ENCODE measurements at places on chromosomes 2 and 18.

DNA sequence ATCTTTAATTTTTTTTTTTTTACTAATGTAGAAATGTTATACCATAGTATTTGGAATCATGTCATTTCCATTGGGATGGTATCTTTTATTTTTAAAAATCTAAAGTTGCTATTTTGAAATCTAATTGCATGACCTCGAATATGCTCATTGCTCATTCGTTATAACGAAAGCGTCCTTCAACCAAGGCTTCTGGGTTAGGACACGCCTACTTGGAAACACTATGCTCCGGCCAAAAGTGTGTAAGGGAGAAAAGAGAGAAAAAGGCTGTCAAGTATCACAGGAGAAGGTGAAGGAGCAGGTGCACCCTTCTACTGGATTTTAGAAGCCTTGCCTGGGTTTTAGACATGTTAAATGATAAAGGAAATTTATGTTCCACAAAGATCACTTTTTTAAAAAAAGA is 465.9 kb upstream of the ID2 start:
- no peak for DNase-seq

DNA sequence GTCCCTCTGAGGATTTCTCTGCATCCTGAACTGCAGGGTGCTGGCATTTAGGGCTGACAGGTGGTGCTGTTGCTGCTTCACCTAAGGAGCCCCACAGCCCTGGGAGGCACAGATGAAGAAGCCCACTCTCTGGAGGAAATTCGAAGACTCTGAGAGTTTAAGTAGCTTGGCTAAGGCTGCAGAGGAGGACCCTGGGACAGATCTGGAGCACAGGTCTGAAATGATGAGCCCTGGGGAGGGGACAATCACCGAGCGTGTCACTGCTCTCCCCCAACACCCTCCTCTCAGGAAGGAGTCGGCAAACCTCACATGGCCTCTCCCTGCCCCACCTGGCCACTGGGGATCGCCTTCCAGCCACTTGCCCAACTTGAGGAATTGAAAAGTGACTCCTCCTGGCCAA is 18.6 kb downstream of the CYP27C1 start:
- no peak for DNase-seq

DNA sequence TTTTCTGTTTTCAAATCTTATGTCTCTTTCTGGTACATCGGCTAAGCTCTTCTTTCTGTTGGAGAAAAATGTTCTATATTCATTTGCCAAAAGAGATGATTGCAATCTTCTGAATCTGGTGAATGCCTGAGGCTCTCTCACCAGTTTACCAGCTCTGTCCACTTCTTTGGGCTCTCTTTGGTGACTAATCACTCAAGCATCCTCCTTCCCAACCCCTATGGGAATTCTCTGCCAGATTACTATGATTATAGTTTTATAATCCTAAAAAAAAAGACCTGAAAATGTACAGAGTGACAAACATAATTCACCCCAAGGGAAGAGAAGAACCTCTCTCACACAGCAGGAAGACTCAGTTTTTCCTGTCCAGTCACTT is 187.3 kb downstream of the CAMKMT start:
- no peak for DNase-seq

GRCh38 chr18:14748496-14748895 is 524 bp downstream of the ANKRD30B start:
- DNase-seq, result no peak

GRCh38 chr2:226609366-226609765 is 190.3 kb downstream of the IRS1 start:
- no peak for DNase-seq

DNA sequence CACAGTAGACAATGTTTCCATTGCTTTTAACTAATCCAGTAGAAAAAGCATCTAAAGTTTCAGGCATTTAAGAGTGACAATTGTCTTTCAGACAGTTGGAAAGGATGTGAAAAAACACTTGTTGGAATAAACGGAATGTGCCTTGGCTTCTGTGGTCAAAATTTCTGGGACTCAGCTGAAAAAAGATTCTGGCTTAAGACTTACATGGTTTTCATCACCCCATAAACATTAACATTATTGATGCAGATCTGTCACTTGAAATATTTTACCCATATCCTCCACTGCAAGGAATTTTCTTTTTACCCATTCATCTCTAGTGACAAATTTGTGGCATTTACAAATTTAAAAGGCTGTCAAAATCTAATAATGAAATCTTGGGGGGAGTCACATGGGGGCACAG is 166.0 kb downstream of the SRBD1 start:
- no peak for DNase-seq

- DNase-seq, result no peak
Observed at GRCh38 chr2:150698016-150698661, 210.7 kb upstream of the RND3 start.

GRCh38 chr2:219230059-219230540 is 494 bp downstream of the ANKZF1 start:
- DNase-seq, result peak; percentile 74

- no peak for DNase-seq
Observed at GRCh38 chr2:232748038-232748437, 28.3 kb downstream of the KCNJ13 start.

- DNase-seq, result no peak
Observed at GRCh38 chr2:176931588-176932563, 280.7 kb upstream of the HNRNPA3 start.

DNA sequence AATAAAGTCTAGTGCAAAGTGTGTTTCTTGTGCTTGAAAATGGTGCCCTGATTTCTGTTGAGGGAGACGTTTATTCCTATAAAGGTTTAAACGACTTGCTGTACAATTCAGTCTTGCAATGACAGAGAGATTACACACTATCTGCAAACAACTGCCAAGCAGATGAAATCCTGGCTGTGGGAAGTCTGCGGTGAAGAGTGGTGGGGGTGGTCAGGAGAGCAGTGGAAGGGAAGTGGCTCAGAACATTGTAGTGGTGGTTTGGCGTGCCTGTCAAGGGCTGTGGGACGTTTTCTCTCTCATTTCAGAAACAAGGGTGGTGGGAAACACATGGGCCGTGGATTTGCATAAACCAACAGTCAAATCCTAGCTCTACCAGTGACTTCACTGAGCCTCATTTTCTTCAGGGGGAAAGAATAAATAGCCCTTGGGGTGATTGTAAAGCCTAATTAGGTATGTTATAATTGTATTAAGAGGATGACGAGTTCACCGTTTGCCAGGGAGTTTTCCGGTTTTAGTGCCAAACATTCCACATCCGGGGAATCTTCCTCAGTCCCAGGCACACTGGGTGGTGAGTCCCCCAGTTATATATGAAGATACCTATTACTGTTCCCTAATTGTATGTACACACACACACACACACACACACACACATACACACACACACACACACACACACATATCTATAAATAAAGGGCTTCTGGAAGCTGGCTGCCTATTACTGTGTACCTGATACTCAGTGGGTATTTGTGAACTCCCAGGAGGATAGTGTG is 115.0 kb downstream of the SPTBN1 start:
- peak; percentile 74 for DNase-seq

- DNase-seq, result no peak
Observed at GRCh38 chr2:203886661-203887151, 19.1 kb downstream of the CTLA4 start.

- DNase-seq, result no peak
Observed at GRCh38 chr2:206164261-206164862, 4.7 kb downstream of the EEF1B2 start.

- no peak for DNase-seq
Observed at GRCh38 chr2:32697156-32697555, 69.3 kb downstream of the TTC27 start.

DNA sequence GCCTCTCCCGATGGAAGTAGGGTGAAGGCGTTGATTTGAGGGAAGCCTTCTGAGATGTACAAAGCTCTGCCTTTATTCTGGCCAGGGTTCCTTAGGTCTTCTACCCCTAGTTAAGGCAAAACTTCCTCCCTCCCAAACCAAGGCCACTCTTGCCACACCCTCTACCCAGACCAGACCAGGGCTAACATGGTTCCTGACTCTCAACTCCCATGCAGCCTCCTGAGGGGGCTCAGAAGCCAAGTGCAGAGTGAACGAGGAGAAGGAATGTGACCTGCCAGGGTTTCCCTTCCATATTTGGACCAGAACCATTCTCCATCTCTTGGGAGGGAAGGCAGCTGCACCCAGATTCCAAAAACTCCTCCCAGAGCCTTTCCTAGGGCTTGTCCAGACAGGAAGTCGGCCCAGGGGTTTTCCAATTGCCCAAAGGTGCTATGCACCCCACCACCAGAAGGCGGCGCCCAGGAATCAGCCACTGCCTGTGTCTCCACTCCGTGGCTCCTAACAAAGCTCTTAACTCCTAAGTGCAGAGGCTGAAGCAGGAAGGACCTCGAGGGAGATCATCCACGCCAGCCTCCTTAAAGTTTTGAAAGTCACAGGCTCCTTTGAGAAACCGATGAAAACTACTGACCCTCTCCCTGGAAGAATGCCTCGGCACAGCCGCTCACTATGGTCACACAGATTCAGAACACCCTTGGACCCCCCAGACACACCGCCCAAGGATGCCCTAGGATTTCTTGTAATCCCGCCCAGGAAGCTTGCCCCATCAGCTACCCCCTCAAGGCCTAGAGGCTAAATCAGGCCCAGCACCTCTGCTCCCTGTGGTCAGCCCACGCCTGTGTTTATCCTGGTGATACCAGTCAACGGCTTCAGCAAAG is 157.8 kb downstream of the SMAD2 start:
- peak; percentile 83 for DNase-seq

DNA sequence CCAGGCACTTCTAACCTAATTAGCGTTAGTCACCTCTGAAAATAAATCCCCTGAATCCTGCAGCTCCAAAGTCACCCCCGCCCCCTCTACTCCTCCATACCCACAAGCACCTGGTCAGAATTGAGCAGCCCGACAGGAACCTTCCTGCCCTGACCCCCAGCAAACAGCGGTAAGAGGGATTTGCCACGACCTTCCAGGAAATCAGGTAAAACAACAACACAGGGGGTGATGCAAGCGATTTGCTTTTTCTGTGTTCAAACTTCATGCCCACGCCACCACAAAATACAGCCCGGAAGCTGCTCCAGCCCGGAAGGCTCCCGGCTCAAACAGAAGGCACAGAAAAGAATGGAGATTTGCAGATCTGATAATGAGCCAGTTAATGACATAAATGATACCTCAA is 367.1 kb downstream of the GPD2 start:
- peak; percentile 27 for DNase-seq

GRCh38 chr18:23194155-23194996 is 59.1 kb downstream of the CABLES1 start:
- no peak for DNase-seq

GRCh38 chr18:46437061-46437460 is 220.0 kb downstream of the LOXHD1 start:
- no peak for DNase-seq

GRCh38 chr2:54103454-54104314 is 11.7 kb upstream of the ACYP2 start:
- DNase-seq, result no peak

- DNase-seq, result no peak
Observed at GRCh38 chr2:8427211-8427610, 254.6 kb upstream of the ID2 start.

GRCh38 chr2:205138735-205139134 is 543.6 kb upstream of the NRP2 start:
- DNase-seq, result no peak

DNA sequence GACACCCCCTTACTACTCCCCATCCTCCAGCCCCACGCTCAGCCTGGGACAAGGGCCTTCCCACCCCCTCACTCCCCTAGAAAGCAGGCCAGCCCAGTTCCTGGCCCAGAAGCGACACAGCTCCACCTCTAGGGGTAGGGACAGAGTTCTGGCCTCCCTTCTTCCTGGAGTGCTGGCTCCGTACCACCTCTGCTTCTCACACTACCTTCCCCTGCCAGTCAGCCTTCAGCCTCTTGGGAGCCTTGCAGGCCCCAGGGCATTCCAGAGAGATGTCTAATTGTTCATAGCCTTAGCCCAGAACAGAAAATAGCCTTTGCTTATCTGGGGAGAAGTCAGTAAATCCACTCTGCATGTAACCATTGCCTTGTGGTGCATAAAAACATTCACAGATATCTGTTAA is 13.1 kb upstream of the CATIP start:
- no peak for DNase-seq

DNA sequence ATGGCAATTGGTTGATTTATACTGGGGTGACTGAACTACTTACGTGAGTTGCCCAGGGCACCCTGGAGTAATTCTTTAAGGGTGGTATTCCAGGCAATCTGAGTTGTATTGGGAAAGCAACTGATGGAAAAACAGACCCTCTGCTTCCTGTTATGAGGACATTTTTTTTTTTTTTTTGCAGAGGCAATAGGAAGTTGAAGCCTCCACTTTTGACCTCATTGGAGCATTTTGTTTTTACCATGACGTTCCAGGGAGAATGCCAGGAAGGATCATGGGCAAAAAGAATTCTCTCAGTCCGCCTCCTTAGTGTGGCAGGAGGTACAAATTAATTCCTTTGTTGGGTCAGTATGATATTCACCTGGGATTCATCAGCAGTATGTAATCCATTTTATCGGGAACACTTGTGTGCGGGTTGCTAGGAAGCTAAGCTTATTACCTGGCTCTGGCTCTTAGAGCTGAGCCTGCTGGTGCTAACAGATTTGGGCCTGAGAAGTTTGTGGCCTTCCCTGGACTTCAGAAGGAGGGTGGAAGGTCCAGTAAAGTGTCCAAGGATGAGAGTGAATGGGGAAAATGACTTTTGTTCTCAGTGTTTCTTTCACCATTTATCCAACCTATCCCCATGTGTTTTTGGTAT is 272.9 kb upstream of the EPAS1 start:
- no peak for DNase-seq

DNA sequence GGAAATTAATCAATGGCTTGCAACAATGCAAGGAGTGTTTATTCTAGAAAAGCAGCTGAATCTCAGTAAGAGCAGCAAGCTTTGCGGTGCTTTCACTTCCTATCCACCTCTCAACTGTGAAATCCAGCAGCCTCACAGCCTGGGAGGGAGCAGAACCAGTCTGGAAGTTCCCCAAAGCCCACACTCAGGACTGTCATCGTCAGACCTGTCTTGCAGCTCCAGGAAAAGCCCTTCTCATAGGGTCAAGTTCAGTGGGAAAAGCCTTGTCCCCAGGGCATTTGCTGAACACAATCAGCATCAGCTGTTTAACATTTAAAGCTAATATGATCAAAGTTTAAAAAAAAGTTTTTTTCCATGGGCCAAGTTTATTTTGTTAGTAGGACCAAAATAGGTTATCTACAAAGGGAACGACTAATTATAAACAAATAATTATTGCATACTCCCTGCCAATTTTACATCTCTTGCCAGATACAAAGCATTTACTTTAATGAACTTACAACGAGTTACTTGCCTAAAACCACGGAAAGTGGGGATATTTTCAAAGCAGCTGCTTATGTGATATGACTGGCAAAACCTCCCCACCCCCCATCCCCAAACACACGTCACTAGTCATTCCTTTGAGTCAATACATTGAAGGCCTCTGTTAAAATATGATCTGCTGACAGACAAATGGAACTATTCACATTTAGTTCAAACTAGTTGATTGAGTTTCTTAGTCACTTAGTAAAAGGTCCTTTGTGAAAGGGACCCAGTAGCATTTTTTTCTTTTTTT is 36.8 kb downstream of the PARD6G start:
- DNase-seq, result no peak

GRCh38 chr18:59695551-59695950 is 1.7 kb downstream of the CCBE1 start:
- DNase-seq, result no peak

Data from mucosa of descending colon (tissue), 3 donors.